ENCODE measurements at places on chromosomes 1 and 21. TPM values are rescaled to one million over a fixed set of nuclear protein-coding genes. Genes with fewer than 3 reads are reported as not detected.
A peak's percentile ranks its signal among the peaks of the same experiment; 100 is the strongest.

CLIC6 gene
- total RNA-seq: 1.5 TPM

TPTE gene
- not detected for total RNA-seq

AK5 gene
- total RNA-seq: 8.8 TPM

SLC5A3 gene
- 31.7 TPM for total RNA-seq

OSCP1 gene
- 0.58 TPM for total RNA-seq

TCEA3 gene
- not detected for total RNA-seq

OLIG2 gene
- 0.04 TPM for total RNA-seq

SLC22A15 gene
- 3.8 TPM for total RNA-seq

- H3K4me1 ChIP-seq: no peaks in the 10 kb centered on the region
- no peaks in the 10 kb centered on the region for H3K27me3 ChIP-seq
- no peak for DNase-seq
- no peak overlapping the region for H3K4me3 ChIP-seq
- H3K36me3 ChIP-seq: no peaks in the 10 kb centered on the region
Observed at GRCh38 chr1:14975119-14975518, 178.4 kb upstream of the TMEM51 start.

DNA sequence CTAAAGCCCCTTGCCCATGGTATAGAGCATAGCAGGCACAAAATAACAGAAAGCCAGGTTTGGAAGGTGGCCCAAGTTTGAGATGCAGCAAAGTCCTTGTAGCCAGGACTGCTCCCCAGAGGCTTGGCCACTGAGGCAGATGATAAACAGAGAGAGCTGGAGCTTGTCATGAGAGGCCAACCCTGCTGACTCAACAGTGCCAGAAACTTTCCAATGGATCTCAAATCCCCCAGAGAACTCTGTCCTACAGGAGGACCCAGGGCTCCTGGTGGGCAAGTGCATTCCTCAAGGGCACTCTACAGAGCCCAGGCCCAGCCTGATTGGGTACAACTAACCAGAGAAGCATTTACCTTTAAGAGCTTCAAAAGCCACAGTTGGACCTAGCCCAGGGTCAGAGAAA, 280.7 kb downstream of the KCNH1 start:
- no peaks in the 10 kb centered on the region for H3K27me3 ChIP-seq
- H3K36me3 ChIP-seq: no peaks in the 10 kb centered on the region
- H3K27ac ChIP-seq: no peak overlapping the region

DNA sequence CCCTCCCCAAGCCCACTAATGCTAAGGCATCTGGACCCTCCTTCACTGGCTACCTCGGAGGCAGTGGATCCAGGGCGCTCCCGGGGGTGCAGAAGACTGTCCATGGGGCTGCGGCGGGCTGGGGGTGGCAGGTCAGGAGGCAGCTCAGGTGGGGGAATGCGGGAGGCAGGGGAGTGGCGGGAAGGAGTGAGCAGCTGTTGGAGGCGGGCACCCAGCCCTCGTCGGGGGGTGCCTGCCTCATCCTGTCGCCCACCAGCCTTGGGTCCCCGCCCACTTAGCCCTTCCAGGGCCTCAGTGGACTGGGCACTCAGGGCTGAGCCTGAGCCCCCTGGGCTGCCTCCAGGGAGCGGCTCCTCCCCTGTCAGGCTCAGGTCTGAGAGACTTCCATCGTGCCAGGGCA, 10.7 kb upstream of the GATAD2B start:
- peaks cover under 1% of the 10 kb centered on the region for H3K4me1 ChIP-seq
- no peaks in the 10 kb centered on the region for H3K27me3 ChIP-seq
- no peak overlapping the region for H3K27ac ChIP-seq
- no peak overlapping the region for H3K4me3 ChIP-seq

- H3K36me3 ChIP-seq: no peaks in the 10 kb centered on the region
- DNase-seq: no peak
- peaks cover 11% of the 10 kb centered on the region for H3K4me1 ChIP-seq
- H3K4me3 ChIP-seq: no peak overlapping the region
Observed at GRCh38 chr1:50710099-50710498, 250.0 kb downstream of the FAF1 start.

DNA sequence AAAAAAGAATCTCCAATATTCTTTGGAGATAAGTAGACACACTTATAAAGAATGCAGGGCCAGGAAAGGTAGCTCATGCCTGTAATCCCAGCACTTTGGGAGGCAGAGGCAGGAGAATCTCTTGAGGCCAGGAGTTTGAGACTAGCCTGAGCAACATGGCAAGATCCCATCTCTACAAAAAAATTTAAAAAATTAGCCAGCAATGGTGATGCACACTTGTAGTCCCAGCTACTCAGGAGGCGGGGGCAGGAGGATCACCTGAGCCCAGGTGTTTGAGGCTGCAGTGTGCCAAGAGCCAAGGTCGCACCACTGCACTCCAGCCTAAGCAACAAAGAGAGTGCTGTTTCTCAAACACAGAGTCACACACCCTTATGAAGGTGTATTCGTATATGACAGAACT, 385.0 kb downstream of the SMYD3 start:
- no peaks in the 10 kb centered on the region for H3K4me1 ChIP-seq
- H3K27me3 ChIP-seq: no peaks in the 10 kb centered on the region
- H3K27ac ChIP-seq: no peak overlapping the region
- no peaks in the 10 kb centered on the region for H3K36me3 ChIP-seq

DNA sequence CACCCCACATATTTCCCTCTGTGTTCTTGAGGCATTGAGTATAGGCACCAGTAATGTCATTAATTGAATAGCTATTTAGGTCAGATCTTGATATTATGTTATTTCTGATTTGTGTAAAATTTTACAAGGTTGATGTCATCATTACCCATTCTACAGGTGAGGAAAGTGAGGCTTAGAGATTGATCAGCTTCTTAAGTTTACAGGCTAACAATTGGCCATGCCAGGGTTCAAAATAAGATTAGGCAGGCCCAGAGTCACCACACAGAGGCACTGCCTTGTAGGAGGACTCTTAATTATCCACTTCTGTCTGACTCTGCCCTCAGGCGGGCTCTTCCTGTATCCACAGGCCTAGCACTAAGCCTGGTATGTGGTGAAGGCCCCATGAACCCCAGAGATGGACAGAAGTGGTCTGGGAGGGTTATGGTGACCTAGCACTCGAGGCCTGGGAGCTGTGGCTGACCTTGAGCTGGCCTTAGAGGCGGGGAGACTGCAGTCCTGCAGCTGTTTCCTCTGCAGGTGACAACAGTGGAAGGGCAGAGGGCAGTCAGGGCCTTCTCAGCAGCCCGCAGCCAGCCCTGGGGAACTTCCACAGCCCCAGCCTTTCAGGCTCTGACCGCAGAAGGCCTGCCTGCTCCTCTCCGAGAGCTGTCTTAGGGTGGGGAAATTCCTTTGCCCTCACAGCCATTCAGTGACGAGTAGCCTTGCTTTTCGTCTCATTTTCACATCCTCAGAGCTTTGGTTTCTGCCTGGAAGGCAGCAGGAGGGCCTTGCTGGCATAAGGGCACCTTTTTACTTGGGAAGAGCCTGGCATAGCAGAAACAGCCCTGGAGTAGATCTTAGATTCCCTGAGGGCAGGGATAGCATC, 12.2 kb downstream of the ZDHHC18 start:
- H3K27me3 ChIP-seq: no peaks in the 10 kb centered on the region
- H3K27ac ChIP-seq: no peak overlapping the region
- H3K4me1 ChIP-seq: no peaks in the 10 kb centered on the region
- DNase-seq: no peak
- H3K36me3 ChIP-seq: 0 out of 2 replicates have a peak, but pooled peaks cover 5% of the 10 kb centered on the region
- no peak overlapping the region for H3K4me3 ChIP-seq

DNA sequence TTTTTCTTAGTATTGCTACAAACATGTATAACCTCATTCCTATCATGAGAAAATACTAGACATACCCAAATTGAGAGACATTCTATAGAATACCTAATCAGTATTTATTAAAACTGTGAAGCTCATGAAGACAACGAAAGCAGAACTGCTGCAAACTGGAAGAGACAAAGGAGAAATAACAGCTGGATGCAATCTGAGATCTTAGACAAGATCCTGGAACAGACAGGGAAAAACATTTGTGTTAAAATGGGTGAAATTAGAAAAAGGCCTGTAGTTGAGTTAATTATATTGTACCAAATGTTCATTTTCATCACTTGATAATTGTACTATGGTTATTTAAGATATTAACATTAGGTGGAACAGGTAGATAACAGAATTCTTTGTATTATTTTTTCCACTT, 392.0 kb downstream of the PLPP3 start:
- H3K36me3 ChIP-seq: no peaks in the 10 kb centered on the region
- H3K27me3 ChIP-seq: no peaks in the 10 kb centered on the region
- no peak overlapping the region for H3K27ac ChIP-seq
- DNase-seq: no peak

GRCh38 chr1:23868557-23869016, 497 bp upstream of the FUCA1 start:
- DNase-seq: peak; percentile 13
- H3K27ac ChIP-seq: no peak overlapping the region
- peak overlapping the region; percentile 86 for H3K4me3 ChIP-seq
- H3K27me3 ChIP-seq: peaks cover 25% of the 10 kb centered on the region

DNA sequence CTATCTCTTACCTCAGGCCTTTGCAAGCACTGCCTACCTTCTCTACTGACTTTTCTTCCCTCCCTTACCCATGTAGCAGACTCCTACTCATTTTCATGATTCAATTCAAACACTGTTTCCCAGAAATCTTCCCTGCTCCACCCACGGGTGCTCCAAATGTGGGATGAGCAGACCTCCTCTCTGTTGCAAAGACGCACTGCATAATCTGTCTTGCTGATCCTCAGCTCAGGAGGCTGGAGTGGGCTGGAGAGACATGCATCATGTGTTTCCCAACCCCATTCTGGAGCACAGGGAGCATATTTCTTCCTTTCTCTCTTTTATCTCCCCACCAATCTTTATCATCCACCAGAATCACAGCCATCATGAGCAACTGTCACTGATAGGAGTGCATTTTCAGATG, 459.9 kb upstream of the NFIA start:
- no peaks in the 10 kb centered on the region for H3K36me3 ChIP-seq
- H3K27ac ChIP-seq: no peak overlapping the region
- DNase-seq: no peak
- no peak overlapping the region for H3K4me3 ChIP-seq
- peaks cover 8% of the 10 kb centered on the region for H3K4me1 ChIP-seq
- no peaks in the 10 kb centered on the region for H3K27me3 ChIP-seq

- no peak overlapping the region for H3K4me3 ChIP-seq
- H3K36me3 ChIP-seq: no peaks in the 10 kb centered on the region
- no peak overlapping the region for H3K27ac ChIP-seq
- H3K27me3 ChIP-seq: no peaks in the 10 kb centered on the region
Observed at GRCh38 chr1:103267266-103267665, 158.9 kb upstream of the COL11A1 start.

DNA sequence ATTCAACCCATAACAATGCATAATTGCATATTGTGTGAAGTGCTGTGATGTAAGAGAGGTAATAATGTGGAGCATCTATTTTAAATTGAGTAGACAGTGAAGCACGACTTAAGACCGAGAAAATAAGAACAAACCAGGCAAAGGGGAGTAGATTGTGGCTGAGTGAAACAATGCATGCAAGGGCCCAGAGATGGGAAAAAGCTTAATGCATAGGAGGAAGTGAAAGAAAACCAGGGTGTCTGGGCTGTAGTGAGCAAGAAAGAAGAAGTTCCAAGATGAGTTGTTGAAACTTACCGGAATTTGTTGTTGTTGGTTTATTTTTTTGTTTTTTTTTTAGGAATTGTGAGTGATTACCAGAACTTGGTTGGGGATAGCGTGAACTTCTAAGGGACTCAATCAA, 104.7 kb downstream of the SNX7 start:
- no peak for DNase-seq
- no peaks in the 10 kb centered on the region for H3K36me3 ChIP-seq
- no peak overlapping the region for H3K27ac ChIP-seq
- no peaks in the 10 kb centered on the region for H3K27me3 ChIP-seq

- H3K4me1 ChIP-seq: no peaks in the 10 kb centered on the region
- H3K36me3 ChIP-seq: no peaks in the 10 kb centered on the region
- peak; percentile 86 for DNase-seq
- no peak overlapping the region for H3K27ac ChIP-seq
- no peaks in the 10 kb centered on the region for H3K27me3 ChIP-seq
- no peak overlapping the region for H3K4me3 ChIP-seq
Observed at GRCh38 chr1:30106125-30106524, 617.3 kb downstream of the MATN1 start.

DNA sequence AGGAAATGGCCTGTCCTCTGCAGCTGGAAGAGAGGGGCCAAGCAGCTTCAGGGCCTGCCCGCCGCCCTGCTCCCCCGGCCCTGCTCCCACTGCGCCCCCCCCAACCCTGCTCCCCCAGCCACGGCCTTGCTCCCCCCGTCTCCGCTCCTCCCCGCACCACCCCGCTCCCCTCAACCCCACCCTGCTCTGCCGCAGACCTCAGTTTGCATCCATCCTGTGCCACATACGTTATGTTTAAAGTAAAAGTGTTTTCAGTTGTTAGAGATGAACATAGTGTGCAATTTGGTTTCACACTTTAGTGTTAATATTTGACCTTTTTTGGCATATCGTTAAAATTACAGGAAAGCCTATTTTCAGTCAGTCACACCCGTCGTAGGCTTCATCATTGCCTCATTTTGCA, 34.1 kb upstream of the DIP2A start:
- 0 out of 2 replicates have a peak overlapping the region, but pooled peaks have one; percentile 19 for H3K27ac ChIP-seq
- peaks cover 6% of the 10 kb centered on the region for H3K36me3 ChIP-seq
- no peaks in the 10 kb centered on the region for H3K27me3 ChIP-seq
- H3K4me1 ChIP-seq: peaks cover 13% of the 10 kb centered on the region
- no peak for DNase-seq

DNA sequence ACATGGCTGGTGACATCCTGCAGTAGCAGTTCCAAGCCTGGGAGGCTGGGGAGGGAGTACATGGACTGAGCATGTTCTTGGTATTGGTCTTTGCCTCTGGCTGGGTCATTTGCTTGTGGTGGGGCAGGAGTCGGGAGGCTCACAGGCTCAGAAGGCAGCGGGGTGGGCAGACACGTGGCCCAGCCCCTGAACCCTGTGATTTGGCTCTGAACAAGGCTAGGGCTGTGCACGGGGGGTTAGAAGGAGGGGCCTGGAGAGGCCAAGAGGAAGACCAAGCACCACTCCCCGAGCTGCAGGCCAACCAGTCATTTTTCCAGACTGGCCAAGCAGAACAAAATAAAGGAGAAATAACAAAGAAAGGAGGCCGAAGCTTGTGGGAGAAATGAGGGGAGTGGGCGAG, 9.7 kb upstream of the PRELP start:
- no peaks in the 10 kb centered on the region for H3K4me1 ChIP-seq
- no peak overlapping the region for H3K4me3 ChIP-seq
- H3K36me3 ChIP-seq: no peaks in the 10 kb centered on the region
- DNase-seq: no peak

DNA sequence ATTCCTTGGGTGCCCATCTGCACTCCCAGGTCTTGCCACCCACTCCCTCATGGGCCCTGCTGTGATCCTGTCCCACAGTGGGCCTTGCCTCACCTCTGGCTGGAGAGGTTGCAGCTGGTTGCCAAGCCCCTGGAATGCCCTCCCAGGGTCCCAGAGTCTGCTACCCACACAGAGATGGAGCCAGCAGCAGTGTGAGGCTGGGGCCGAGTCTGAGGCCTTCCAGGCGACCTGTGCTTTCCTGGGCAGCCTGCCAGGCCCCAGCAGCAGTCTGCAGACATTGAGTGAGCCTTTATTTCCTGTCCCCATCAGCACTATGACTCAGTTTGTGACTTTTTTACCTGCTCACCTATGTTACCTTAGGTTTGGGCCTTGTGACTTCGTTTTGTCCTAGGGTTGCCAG, 25.0 kb upstream of the TSPAN2 start:
- DNase-seq: no peak
- no peak overlapping the region for H3K27ac ChIP-seq

- H3K4me3 ChIP-seq: no peak overlapping the region
- no peak for DNase-seq
- no peaks in the 10 kb centered on the region for H3K36me3 ChIP-seq
- no peaks in the 10 kb centered on the region for H3K4me1 ChIP-seq
- no peak overlapping the region for H3K27ac ChIP-seq
Observed at GRCh38 chr21:38303300-38303699, 46.5 kb downstream of the KCNJ15 start.

Data from GM23338 (cell line).